HCT116 (cell line): ENCODE measurements at places on chromosomes 3 and 15.

GRCh38 chr3:19013879-19014278 lies 134.4 kb upstream of the KCNH8 start:
- no peak for DNase-seq

DNA sequence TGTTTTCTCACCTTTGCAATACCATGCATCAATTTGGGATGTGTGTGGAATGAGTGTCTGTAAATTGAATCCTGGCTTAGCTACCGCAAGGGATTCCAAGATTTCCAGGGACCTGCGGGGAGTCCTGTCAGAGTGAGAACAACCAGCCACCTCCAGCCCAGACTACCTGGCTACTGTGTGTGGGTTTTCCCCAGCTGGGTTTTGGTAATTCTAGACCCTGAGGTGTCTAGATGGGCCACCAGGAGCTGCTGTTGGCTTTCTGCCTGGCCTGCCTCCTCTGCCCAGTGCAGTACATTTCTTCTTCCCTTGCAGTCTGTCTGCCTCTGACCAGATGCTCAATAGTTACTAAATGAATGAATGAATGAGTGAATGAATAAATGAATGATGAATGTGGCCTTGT lies 32.5 kb upstream of the CORO2B start:
- no peak for DNase-seq

DNA sequence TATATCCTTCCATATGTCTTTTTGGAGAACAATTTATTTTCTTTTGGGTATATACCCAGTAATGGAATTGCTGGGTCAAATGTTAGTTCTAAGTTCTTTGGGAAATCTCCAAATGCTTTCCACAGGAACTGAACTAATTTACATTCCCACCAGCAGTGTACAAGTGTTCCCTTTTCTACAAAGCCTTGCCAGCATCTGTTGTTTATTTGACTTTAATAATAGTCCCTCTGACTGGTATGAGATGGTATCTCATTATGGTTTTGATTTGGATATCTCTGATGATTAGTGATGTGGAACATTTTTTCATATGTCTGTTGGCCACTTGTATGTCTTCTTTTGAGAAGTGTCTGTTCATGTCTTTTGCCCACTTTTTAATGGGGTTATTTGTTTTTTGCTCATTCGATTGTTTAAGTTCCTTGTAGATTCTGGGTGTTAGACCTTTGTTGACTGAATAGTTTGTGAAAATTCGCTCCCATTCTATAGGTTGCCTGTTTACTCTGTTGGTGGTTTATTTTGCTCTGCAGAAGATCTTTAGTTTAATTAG lies 48.4 kb downstream of the TMEM45A start:
- DNase-seq: no peak

- no peak for DNase-seq
These were observed 868.8 kb downstream of the NTRK3 start for GRCh38 chr15:87387766-87388165.

DNA sequence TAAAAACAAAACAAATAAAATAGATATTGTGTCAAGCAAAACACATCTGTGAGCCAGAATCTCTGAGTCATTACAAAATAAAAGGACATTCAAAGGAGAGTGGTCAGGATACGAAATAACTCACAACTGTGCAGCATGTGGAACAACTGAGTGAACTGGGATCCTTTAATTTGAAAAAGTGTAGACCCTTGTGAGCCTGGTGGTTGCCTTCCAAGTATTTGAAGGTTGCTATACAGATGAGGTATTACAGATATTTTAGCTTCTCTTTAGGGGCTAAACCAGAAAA lies 26.7 kb downstream of the KCNMB2 start:
- no peak for DNase-seq

DNA sequence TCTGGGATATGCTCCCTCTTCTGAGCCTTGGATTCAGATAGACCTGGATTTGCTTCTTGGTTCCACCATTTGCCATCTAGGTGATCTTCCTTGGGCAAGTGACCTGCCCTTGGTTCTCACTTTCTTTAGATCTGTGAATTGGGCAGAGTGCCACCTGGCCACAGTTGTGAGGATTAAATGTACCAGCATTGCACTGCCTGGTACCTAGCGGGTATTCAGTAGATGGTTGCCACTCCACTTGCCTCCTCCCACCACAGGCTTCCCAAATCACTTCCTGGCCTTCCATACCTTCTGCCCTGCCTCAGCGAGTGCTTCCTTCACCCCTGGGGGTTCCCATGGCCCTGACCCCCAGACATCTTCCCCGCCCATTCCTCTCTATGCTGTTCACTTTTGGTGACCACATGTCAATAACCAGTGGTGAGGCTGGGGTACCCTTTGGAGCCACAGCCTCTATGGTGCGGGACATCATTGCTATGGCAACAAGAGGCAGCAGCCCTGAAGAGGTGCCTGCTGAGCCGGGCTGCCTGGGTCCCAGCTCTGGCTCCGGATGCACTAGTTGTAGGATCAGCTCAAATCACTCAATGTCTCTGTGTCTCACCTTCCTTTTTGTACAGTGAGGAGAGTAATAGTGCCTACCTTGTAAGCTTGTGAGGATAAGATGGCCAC lies 40.5 kb downstream of the CMTM7 start:
- no peak for DNase-seq

DNA sequence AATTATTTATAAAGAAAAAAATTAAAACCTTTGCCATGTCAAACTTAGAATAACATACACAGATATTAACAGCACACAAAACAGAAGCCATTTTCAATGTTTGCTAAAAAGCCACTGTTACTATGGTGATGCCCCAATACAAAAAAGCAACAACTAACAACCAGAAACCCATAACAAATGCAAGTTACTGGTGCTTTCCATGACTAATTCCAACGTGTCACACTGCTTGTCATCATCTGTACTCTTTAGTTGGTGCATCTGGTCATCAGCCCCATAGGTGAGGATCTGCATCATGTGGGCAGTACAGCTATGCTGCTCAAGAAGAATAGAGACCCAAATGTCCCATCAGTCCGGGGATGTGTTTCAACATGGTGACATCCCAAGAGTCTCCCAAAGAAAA lies 52.8 kb downstream of the ATP8B4 start:
- DNase-seq: no peak

GRCh38 chr3:57659806-57660439 lies 33.0 kb downstream of the DENND6A start:
- DNase-seq: no peak

GRCh38 chr15:42080919-42081830 lies 13.2 kb downstream of the PLA2G4D start:
- DNase-seq: no peak

- DNase-seq: no peak
These were observed 80.8 kb upstream of the DPH6 start for GRCh38 chr15:35626571-35627318.

- no peak for DNase-seq
These were observed 151.6 kb downstream of the SLCO3A1 start for GRCh38 chr15:92005154-92005553.

GRCh38 chr3:178677961-178678360 lies 141.7 kb downstream of the KCNMB2 start:
- no peak for DNase-seq

GRCh38 chr15:101679806-101680205 lies 27.6 kb upstream of the TM2D3 start:
- DNase-seq: no peak

DNA sequence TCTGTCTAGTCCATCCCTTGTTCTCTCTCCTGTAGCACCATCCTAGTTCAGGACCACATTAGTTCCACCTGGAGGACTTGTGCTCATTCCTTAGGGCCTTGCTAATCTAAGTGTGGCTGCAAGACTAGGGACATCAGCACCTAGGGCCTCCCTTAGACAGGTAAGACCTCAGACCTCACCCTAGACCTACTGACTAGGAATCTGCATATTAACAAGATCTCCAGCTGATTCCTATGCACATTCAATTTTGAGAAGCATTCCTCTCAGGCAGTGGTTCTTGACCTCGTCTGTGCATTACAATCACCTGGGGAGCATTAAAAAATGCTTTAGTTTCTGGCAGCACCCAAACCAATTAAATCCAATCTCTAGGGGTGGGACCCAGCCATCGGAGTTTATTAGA lies 238.4 kb upstream of the RGMA start:
- DNase-seq: no peak
